ENCODE measurements at places on chromosomes 7 and 10.

DNA sequence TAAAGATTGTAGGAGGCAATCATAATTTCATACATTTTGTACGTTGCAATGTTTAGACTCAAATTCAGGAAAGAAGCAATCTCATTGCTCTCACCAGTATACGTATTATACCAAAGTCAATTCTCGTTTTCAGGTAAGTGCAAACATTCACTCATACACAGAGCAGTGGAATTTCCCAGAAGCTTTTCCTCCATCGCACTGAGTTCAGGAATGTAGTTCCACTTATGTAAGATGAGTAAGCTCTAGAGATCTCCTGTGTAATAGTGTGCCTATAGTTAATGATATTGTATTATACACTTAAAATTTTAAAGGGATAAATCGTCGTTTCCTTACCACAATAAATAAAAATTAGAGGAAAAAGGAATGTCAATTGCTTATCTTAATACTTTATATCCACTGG is 470.8 kb upstream of the KCND2 start:
- DNase-seq = no peak

DNA sequence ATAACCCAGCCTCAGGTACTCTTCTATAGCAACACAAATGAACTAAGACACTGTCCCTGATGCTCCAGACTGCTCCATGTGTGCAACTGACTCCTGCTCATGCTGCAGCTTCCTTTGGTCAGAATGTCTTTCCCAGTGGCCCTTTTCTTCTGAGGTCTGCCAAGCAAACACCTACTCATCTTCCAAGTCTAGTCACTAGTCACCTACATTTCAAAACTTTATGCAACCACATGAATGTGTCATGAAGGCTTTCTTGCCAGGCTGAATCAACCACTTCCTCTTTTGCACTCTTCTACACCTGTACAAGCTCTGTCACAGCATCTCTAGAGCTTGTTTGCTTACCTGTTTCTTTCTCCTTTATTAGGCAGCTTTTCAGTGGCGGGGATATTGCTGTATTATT is 75.8 kb downstream of the LSMEM1 start:
- no peak for DNase-seq

GRCh38 chr7:151599401-151600227 is 79.9 kb upstream of the RHEB start:
- DNase-seq = peak; percentile 90

- no peak for DNase-seq
Measured at GRCh38 chr7:121544238-121544637, 148.1 kb upstream of the FAM3C start.

DNA sequence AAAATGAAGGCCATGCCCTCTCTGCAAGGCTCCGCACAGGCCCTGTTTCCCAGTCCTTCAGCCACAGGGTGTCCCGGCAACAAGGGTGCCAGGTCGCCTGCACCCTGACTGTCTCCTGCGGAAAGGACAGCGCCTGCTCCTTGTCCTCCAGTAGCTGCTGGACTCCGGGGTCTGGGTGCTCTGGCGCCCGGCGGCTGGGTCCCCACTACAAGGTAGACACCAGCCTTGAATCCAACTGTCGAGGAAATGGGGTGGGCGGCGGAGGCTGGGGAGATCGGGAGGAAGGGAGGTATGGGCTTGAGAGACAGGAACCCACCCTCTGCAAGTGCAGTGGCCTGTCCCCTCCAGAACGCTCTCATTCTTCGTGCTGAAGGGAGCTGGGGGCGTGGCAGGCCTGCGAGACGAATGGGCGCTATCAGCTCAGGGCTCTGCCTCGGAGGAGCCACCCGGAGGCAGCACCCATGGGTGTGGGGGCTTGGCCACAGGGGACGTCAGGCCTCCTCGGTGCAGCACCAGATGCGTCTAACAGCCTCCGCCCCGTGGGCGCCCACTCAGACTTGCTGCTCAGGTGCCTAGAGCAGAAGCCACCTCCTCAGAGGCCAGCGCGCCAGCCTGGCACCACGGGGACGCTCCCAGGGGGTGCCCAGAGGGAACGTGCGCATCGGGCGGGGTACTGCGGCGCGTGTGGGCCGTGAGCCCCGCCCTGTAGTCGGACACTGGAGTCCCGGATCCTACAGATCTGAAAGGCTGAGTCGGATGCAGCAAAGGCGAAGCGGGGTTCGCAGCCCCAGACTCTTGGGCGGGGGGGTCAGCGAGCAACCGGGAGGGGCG is 15.6 kb downstream of the ADAM8 start:
- DNase-seq = no peak

DNA sequence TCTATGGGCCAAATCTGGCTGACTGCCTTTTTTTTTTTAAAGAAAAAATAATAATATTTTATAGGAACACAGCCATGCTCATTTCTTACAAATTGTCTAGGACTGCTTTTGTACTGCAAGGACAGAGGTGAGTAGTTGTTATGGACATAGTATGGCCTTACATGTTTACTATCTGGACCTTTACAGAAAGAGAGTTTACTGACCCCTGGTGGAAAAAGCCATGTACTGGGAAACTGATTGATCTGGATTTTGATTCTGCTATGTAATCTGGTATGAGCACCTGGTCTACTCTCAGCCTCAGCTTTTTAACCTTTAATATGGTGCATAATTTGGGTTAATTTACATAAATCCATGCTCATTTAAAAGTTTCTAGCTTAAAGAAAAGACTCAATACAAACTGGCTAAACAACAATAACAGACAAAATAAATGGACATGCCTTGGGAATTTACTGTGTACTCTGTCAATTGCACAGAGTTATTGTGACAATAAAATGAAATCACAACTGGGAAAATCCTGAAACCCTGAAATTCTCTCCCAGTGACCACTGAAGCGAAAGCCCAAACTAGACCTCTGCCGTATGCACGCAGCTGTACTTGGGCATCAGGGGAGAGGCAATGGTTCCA is 260.7 kb downstream of the BMPER start:
- no peak for DNase-seq

DNA sequence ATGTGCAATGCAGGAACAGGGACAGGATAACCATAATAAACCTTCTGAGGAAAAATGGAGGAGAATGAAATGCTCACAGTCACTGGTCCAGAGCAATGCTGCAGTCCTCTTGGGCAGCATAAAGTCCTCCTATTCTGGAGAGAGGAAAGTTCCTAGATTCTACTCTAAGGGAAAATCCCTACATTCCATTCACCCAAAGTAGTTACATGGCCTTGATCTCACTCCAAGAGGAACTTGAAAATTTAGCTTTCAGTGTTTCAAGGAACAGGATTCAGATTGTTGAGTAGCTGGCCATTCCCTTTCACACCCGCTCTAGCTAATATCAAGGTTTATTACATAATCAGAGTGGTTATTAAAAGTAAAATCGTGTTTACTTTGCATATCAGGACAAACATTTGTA is 168.3 kb downstream of the CHRM2 start:
- DNase-seq = no peak

DNA sequence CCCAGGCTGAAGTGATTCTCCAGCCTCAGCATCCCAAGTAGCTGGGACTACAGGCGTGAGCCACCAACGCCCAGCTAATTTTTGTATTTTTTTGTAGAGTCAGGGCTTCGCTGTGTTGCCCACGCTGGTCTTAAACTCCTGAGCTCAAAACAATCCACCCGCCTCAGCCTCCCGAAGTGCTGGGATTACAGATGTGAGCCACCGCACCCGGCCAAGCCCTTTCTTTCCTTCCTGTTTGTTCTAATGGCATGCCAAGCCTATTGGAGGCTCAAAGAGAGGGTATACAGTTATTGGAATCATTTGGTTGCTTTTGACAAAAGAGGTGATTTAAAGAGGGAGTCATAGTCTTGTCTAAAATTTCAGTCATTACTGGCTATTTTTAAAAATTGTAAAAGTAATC is 46.0 kb upstream of the TRIM8 start:
- DNase-seq = no peak

- no peak for DNase-seq
Measured at GRCh38 chr7:25384788-25385505, 156.7 kb upstream of the NPVF start.

- DNase-seq = no peak
Measured at GRCh38 chr7:139828446-139828845, 618 bp upstream of the TBXAS1 start.

DNA sequence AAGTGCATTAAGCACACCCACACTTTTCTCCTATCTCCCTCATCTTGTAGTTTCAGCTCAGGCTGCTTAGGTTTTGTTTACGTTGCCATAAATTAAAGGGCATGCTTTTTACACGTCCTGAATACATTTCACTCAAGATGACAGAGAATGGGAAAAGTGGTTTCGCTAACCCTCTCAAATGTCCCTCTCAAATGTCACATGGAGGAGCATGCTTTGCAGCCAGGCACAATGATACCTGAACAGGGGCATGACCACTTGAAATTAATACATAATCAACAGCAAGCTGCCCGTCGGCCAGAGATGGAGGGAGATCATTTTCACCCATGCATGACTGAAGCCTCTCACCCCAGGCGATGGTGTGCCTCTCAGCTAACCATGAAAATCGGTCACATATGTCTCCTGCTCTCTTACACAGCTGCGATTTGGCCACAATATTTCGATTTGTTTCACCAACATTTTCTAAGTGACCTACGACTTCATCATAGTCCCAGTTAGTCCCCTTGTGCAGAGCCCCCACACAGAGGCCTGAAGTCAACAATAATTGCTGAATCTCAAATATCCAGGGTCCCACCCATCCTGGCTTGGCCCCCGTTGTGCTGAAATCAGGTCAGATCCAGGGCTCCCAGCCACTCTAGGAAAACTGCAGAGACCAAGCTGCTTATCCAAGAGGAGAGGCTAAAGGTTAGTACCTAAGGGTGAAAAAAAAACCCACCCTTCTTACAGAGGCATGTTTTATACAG is 373.9 kb upstream of the NFE2L3 start:
- DNase-seq = no peak

DNA sequence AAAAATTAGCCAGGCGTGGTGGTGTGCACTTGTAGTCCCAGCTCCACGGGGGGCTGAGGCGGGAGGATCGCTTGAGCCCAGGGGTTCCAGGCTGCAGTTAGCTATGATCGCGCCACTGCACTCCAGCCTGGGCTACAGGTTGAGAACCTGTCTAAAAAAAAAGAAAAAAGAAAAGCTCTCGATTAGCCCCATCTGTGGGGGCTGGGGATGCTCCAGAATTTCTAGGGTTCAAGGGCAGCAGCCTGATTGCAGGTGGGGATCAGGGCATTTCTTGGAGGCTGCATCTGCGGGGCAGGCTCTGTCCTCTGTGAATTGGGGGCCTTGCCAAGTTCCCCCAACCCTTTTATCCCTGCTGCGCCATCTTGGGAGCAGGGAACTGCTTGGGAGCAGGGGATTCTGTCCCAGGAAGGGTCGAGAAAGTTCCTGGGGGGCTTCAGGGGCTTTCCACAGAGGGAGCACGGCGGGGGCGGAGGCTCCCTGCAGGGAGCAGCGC is 651 bp upstream of the ARPC1A start:
- no peak for DNase-seq

DNA sequence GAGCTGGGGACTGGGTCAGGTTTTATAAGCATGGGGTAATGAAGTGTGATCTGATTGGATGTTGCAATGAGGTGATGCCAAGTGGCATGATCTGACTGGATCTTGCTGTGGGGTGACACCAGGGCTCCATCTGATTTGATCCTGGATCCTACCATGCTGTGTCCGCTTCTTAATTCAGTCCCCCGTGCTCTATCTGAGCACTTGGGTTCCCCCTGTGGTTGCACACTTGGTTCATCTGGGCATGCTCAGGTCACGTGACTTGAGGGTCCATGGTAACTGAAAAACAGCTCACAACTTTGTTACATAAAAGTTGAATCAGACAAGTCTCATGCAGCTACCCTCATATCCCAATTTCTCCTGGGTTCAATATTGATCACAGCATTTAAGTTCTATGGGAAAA is 448.6 kb upstream of the NRP1 start:
- no peak for DNase-seq

- no peak for DNase-seq
Measured at GRCh38 chr7:39199006-39199405, 221.3 kb downstream of the POU6F2 start.

- peak; percentile 48 for DNase-seq
Measured at GRCh38 chr7:117645481-117646165, 165.8 kb downstream of the CFTR start.

DNA sequence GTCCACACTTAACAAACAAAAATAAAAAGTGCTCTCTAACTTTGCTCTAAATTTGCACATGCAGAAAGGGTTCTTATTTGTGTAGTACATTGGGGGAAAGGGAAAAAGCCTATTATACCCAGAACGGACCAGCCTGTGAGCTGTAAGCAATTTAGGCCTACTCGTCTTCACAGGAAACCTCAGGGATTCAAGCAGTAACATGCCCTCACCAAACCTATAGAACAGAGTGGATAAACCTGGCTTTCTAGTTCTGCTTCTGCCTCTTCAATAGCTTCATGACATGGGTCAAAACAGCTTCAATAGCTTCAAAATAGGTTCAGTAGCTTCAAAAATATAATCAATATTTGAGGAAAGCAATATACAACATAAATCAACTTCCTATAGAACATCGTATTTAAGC is 163.7 kb downstream of the ARL4A start:
- no peak for DNase-seq

DNA sequence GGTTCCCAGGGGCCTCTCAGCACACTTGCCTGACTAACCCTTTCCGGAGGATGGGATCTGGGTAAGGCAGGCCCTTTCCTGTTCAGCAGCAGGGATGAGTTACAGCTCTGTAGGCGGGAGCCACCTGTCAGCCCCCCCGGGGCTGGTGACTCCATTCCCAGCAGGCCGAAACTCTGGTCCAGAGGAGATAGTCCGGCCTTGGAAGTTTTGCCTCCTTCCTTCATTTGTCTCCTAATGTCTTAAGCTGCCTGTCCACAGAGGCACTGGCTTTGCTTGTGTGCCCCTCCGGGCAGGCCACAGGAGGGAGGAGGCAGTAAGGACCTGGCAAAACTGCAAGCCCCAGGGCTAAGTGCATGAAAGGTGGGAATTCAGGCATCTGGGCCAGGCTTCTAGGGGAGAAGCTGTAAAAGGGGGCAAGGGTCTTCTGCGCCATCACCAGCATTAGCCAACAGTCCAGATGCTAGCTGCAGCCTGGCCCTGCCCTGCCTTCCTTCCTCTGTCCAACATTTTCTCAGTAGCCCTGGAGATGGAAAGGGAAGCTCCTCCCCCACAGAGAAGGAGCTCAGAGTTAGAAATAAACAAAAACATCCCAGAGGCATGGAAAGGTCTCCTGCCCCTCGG is 1.2 kb downstream of the ADIRF start:
- DNase-seq = no peak

- no peak for DNase-seq
Measured at GRCh38 chr7:3157566-3158287, 114.1 kb upstream of the CARD11 start.

DNA sequence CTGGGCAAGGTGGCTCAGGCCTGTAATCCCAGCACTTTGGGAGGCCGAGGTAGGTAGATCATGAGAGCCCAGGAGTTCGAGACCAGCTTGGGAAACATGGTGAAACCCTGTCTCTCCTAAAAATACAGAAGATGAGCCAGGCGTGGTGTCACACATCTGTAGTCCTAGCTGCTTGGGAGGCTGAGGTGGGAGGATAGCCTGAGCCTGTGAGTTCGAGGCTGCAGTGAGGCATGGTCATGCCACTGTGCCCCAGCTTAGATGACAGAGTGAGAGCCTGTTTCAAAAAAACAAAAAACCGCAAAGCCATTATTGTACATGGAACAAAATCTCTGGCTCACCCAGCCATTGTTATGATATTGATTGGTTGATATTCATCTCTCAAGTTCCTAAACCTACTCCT is 53.7 kb downstream of the KMT2E start:
- DNase-seq = no peak

Measured in kidney epithelial cell (primary cell).